Kidney (tissue), 22 donors: ENCODE measurements at places on chromosomes 1 and 21. TPM values are rescaled to one million over a fixed set of nuclear protein-coding genes. Genes with fewer than 3 reads are reported as not detected.

DNA sequence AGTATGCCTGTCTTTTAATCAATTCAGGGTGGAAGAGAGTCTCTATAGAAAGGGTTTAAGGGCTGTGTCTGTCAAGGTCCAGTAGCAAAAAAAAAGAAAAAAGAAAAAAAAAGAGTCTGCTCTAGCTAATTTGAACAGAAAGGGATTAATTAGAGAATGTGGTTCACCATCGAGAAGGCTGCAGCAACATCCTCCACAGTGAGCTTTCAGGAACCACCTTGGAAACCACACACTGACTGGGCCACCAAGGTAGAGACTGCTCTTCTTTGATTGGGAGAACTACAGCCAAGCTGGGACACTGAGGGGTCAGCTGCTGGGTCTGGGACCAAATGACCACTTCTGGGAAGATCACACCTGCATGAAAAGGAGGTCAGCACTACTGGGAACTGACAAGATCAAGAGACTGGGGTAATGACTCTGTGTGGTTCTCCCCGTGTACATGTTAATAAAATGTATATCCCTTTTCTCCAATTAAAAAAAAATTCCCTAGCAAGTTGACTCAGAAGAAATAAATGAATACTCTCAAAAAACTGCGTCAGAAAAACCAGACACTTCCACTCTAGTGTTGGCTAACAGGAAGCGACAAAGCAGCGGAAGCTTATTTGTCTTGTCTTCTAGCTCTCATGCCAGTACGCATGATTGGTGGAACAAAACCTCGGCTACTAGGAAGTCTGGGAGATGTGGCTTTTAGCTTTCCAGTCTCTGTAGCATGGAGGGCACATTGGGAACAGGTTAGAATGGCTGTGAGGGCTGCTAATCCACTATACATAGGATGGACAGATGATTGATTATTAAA, 60.0 kb upstream of the IVNS1ABP start:
- H3K4me3 ChIP-seq: no peak overlapping the region
- no peaks in the 10 kb centered on the region for H3K27me3 ChIP-seq
- DNase-seq: no peak
- no peaks in the 10 kb centered on the region for H3K36me3 ChIP-seq
- no peak overlapping the region for H3K27ac ChIP-seq

DNA sequence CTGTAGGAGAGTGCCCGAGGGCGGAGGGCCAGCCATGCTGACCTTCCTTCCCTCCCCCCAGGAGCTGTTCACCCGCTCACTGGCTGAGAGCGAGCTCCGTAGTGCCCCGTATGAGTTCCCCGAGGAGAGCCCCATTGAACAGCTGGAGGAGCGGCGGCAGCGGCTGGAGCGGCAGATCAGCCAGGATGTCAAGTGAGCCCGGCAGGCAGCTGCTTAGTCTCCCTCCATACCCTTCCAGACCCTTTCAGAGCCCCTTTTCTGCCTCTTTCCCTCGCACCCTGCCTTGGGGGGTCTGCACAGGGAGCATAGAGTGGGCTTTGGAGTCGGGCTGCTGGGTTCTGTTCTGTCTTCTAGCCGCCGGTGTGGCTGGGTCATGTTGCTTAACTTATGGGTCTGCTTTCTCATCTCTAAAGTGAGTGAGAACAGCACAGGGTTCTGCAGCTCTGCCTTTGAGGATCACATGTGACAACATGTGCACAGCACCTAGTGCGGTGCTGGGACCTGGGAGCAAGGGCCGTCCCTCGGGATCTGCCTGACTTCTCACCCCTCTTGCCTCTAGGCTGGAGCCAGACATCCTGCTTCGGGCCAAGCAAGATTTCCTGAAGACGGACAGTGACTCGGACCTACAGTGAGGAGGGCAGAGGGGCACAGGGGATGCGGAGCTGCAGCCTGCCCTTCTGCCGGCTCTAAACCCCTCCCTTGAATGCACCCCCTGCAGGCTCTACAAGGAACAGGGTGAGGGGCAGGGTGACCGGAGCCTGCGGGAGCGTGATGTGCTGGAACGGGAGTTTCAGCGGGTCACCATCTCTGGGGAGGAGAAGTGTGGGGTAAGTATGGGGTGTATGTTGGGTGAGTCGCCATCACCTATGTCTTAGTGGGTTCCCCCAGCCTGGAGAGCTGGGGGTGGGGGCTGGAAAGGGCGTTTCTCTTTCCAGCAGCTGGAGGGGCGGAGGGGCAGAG, 6.2 kb downstream of the AMPD2 start:
- H3K4me3 ChIP-seq: no peak overlapping the region
- H3K27ac ChIP-seq: no peak overlapping the region
- no peaks in the 10 kb centered on the region for H3K27me3 ChIP-seq
- peaks cover 14% of the 10 kb centered on the region for H3K36me3 ChIP-seq
- DNase-seq: peak; percentile 44

GRCh38 chr1:9744106-9744799, 79.5 kb downstream of the CLSTN1 start:
- no peaks in the 10 kb centered on the region for H3K4me1 ChIP-seq
- no peaks in the 10 kb centered on the region for H3K27me3 ChIP-seq
- H3K36me3 ChIP-seq: peaks cover 5% of the 10 kb centered on the region
- DNase-seq: no peak

The LCE1C gene
- not detected for polyA plus RNA-seq

The FMO3 gene
- polyA plus RNA-seq: 7.7 TPM

- no peaks in the 10 kb centered on the region for H3K36me3 ChIP-seq
- H3K4me3 ChIP-seq: no peak overlapping the region
- no peaks in the 10 kb centered on the region for H3K27me3 ChIP-seq
- peaks cover 5% of the 10 kb centered on the region for H3K4me1 ChIP-seq
- peak overlapping the region; percentile 8 for H3K27ac ChIP-seq
Observed at GRCh38 chr1:7266561-7266960, 481.3 kb downstream of the CAMTA1 start.

GRCh38 chr1:7379441-7379971, 391.6 kb upstream of the VAMP3 start:
- H3K4me3 ChIP-seq: no peak overlapping the region
- no peaks in the 10 kb centered on the region for H3K4me1 ChIP-seq
- H3K27me3 ChIP-seq: no peaks in the 10 kb centered on the region

GRCh38 chr1:46466477-46467182, 23.0 kb upstream of the DMBX1 start:
- peaks cover 6% of the 10 kb centered on the region for H3K4me1 ChIP-seq
- H3K27ac ChIP-seq: no peak overlapping the region
- peak; percentile 68 for DNase-seq
- peak overlapping the region; percentile 39 for H3K4me3 ChIP-seq
- H3K27me3 ChIP-seq: peaks cover 15% of the 10 kb centered on the region
- no peaks in the 10 kb centered on the region for H3K36me3 ChIP-seq

DNA sequence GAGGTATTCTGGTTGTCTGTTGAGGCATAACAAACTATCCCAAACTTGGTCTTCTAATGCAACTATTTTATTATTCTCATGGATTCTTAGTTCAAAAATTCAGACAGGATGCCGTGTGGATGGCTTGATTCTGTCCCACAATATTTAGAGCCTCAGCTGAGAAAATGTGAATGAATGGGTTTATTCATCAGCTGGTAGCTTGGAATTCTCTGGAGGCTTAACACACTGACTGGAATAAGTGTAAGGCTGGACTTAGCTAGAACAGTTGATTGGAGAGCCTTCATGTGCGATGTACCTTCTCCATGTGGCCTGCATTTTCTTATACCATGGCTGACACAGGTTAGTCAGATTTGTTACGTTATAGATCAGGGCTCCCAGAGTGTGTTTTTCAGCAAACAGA, 30.8 kb downstream of the TNNI3K start:
- H3K36me3 ChIP-seq: no peaks in the 10 kb centered on the region
- no peak for DNase-seq
- H3K4me1 ChIP-seq: no peaks in the 10 kb centered on the region
- H3K27ac ChIP-seq: no peak overlapping the region

- H3K4me3 ChIP-seq: no peak overlapping the region
- no peak overlapping the region for H3K27ac ChIP-seq
- no peaks in the 10 kb centered on the region for H3K36me3 ChIP-seq
- H3K27me3 ChIP-seq: no peaks in the 10 kb centered on the region
Observed at GRCh38 chr1:33880305-33880704, 16.4 kb downstream of the HMGB4 start.

DNA sequence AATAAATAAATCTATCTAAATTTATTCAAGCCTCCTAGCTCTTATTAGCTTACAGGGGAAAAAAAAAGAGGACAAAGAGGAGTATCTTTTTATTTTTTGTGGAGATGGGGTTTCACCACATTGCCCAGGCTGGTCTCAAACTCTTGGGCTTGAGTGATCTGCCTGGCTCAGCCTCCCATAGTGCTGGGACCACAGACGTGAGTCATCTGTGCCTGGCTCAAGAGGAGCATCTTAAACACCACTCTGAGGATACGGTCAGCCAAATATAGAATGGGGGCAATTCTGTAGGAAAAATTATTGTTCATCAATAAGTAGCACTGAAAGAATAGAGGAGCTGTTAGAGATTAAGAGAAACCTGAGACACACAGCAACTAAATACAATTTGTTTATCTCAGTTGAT, 24.1 kb downstream of the SLC45A3 start:
- no peaks in the 10 kb centered on the region for H3K27me3 ChIP-seq
- no peak overlapping the region for H3K4me3 ChIP-seq
- no peak for DNase-seq
- H3K36me3 ChIP-seq: no peaks in the 10 kb centered on the region
- no peak overlapping the region for H3K27ac ChIP-seq
- no peaks in the 10 kb centered on the region for H3K4me1 ChIP-seq

DNA sequence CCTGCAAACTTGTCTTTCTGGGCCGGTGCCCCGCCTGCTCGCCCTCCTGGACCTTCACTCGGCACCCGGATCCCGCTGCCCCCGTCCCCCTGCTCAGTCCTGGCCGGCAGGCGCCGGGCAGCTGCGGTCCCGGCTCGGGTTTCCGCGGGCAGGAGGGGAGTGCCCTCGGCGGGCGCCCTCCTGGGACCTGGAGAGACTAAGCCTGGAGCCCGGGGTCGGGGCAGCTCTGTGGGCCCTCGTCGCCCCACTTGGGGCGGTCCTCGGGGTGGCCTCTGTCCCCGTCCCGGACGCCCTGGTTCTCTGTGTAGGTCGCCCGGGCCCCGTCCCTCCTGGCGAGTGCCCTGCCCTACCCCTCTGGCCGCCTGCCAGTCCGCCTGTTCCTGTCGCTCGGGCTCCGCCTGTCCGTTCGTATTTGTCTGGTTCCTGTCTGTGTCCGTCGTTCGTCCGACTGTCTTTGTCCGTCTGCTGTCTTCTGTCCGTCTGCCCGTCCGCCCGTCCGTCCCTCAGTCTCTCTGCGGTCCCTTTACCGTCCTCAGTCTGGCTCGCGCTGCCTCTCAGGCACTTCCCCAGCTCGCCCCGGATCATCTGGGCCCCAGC, 490 bp downstream of the SERINC2 start:
- H3K27me3 ChIP-seq: no peaks in the 10 kb centered on the region
- H3K27ac ChIP-seq: peak overlapping the region; percentile 94
- no peaks in the 10 kb centered on the region for H3K36me3 ChIP-seq

The CRABP2 gene
- polyA plus RNA-seq: 21.6 TPM

DNA sequence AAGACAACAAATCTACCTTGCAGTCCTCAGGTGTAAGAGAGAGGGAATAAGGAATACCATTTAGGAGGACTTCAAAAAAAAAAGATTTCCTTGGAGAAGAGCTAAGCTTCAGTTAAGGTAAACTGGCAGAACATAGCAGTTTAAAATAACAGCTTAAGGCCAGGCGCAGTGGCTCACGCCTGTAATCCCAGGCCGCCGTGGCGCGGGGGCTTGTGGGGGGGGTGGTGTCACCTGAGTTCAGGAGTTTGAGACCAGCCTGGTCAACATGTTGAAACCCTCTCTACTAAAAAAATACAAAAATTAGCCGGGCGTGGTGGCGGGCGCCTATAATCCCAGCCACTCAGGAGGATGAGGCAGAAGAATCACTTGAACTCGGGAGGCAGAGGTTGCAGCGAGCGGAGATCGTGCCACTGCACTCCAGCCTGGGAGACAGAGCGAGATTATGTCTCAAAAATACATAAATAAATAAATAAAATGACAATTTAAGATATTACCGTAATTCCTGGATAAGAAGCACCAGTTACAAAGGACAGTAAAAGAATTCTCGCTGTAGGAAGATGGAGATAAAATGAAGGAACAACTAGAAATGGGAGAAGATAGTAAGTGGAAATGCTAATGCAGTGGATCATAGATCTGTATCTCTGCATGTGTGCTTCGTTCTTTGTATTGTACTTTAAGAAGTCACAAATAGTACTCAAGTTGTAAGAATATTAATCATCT, 1140.2 kb downstream of the NCAM2 start:
- H3K27me3 ChIP-seq: no peaks in the 10 kb centered on the region
- no peak for DNase-seq
- H3K36me3 ChIP-seq: no peaks in the 10 kb centered on the region
- H3K4me1 ChIP-seq: no peaks in the 10 kb centered on the region

The VASH2 gene
- polyA plus RNA-seq: not detected

The RBM11 gene
- 6.9 TPM for polyA plus RNA-seq

- no peaks in the 10 kb centered on the region for H3K4me1 ChIP-seq
- DNase-seq: no peak
- H3K4me3 ChIP-seq: no peak overlapping the region
- no peaks in the 10 kb centered on the region for H3K27me3 ChIP-seq
Observed at GRCh38 chr1:212125654-212126053, 90.1 kb downstream of the DTL start.

DNA sequence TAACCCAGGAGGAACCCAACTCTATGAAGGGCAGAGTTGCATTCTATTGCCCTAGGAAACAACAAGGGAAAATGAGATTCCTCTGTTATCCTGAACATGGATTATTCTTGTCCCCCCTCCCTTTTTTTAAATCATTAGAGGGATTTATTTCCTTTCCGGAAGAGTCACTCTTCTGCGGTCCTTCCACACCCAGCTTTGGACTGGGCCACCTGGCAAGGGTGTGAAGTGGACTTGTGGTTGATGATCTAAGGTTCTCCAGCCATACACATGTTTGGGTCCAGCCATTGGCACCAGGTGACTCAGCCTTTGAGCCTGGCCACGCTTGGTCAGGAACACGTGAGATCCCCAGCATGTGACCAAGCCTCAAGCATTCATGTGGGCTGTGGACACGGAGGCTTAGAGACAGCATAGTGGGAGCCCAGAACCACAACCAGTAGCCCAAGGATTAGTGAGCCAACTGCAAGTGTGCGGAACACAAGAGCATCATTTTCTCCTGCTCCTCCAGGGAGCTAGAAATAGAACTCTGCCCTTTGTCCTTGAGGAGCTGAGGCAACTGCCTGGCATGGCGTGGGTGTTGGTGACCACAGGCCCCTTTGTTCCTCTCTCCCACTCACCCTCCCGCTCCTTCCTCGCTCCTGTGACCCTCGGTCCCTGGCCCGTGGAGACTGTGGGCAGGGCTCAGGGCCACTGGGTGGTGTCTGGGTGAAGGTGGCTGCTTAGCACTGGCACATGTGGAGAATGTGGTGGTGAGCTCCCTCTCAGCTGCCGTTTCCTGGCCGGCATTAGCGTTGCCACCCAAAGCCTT, 50.1 kb downstream of the NENF start:
- H3K4me3 ChIP-seq: no peak overlapping the region
- H3K4me1 ChIP-seq: peaks cover 8% of the 10 kb centered on the region
- no peak for DNase-seq
- H3K36me3 ChIP-seq: no peaks in the 10 kb centered on the region
- peak overlapping the region; percentile 3 for H3K27ac ChIP-seq
- no peaks in the 10 kb centered on the region for H3K27me3 ChIP-seq
